ENCODE measurements at places on chromosomes 12 and 14. TPM values are rescaled to one million over a fixed set of nuclear protein-coding genes. Genes with fewer than 3 reads are reported as not detected.

The PRICKLE1 gene
- 7.9 TPM for total RNA-seq

The ADAM21 gene
- 0.37 TPM for total RNA-seq

The DACT1 gene
- total RNA-seq = not detected

The ASIC1 gene
- total RNA-seq = 1.3 TPM

The PAPLN gene
- 2.8 TPM for total RNA-seq

The CDKN3 gene
- total RNA-seq = 66.4 TPM

GRCh38 chr12:79162948-79163347 lies 298.4 kb downstream of the SYT1 start:
- H3K27me3 ChIP-seq = no peaks in the 10 kb centered on the region
- DNase-seq = no peak
- no peak overlapping the region for H3K4me3 ChIP-seq
- H3K27ac ChIP-seq = no peak overlapping the region
- no peaks in the 10 kb centered on the region for H3K36me3 ChIP-seq
- H3K4me1 ChIP-seq = no peaks in the 10 kb centered on the region

- H3K4me1 ChIP-seq = no peaks in the 10 kb centered on the region
- H3K27me3 ChIP-seq = peaks cover 25% of the 10 kb centered on the region
- no peak overlapping the region for H3K27ac ChIP-seq
These were observed 76.0 kb downstream of the GALNT8 start for GRCh38 chr12:4796216-4796615.

GRCh38 chr14:87067061-87067460 lies 925.9 kb downstream of the GALC start:
- DNase-seq = no peak
- no peaks in the 10 kb centered on the region for H3K27me3 ChIP-seq
- H3K4me3 ChIP-seq = no peak overlapping the region
- H3K36me3 ChIP-seq = no peaks in the 10 kb centered on the region

DNA sequence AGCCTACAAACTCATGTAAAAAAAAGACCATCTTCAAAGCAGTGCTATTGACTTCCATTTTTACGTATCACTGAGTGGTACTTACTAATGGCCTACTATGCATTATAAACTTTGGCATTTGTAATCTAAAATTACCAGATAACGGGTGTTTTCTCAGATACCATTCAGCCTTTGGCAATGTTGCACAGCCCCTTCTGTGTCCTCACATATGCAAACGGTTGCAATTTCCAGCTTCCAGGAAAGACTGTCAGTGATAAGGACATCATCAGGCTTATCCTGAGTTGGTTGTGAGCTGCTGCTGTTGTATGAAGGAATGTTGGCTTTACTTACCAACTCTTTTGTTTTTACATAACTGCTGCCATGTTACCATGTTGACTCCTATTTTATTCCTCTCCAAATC lies 1.6 kb upstream of the SLC6A13 start:
- H3K4me3 ChIP-seq = no peak overlapping the region
- H3K27ac ChIP-seq = no peak overlapping the region
- H3K4me1 ChIP-seq = peaks cover 5% of the 10 kb centered on the region
- H3K27me3 ChIP-seq = peaks cover 42% of the 10 kb centered on the region

DNA sequence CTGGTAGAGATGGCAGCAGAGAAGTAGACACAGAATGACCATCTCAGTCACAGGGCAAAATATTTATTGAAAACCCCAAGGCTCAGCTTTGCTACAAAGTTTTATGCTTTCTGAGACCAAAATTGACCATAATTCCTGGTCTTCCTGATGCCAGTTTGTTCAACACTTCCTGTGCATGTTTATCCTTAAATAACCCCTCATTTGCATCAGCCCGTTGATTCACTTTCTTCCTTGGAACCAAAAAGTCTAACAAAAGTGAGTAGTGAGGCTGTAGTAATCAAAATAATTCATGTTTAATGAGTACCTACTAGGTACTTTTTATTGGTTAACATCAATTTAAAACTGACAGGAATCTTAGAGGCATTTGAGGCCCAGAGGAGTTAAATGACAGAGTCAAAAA lies 51.7 kb downstream of the TRHDE start:
- H3K27ac ChIP-seq = no peak overlapping the region
- no peak overlapping the region for H3K4me3 ChIP-seq
- no peak for DNase-seq
- H3K27me3 ChIP-seq = no peaks in the 10 kb centered on the region

DNA sequence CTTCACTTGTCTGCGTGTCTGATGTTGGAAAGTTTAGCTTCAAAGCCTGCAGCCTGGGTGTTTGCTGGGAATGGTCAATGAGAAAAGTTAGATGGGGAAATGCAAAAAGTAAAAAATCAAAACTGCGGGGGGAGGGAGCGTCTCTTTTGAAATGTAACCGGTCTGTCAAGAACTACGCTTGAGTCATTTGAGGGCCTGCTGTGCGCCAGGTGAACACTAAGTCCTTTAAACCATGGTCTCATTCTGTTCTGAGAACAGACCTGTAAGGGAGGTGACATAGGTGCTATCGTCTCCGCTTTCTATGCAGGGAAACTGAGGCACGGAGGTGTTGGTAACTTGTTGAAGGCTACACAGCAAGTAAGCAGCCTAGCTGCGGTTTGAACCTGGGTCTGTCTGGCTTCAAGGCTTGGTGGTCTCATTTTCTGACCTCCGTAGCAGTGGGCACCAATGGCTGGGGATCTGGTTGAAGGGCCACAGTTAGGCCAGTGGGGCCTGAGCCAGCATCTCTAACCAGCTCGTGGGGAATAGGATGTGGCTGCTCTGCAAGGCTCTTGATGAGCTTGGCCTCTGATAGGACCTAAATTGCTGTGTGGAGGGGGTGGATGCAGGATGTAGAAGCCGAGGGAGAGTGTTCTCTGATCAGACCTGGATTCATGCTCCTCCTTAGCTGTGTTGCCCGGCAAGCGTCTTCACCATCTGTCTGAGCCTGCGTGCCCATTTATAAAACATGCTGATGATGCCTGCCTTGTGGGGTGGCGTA lies 41.5 kb downstream of the KCTD10 start:
- H3K27me3 ChIP-seq = no peaks in the 10 kb centered on the region
- H3K27ac ChIP-seq = no peak overlapping the region
- peaks cover 7% of the 10 kb centered on the region for H3K4me1 ChIP-seq
- no peak overlapping the region for H3K4me3 ChIP-seq
- no peak for DNase-seq
- H3K36me3 ChIP-seq = no peaks in the 10 kb centered on the region

- DNase-seq = peak; percentile 76
- no peak overlapping the region for H3K4me3 ChIP-seq
- H3K27ac ChIP-seq = peak overlapping the region; percentile 17
These were observed 114.4 kb downstream of the SLC38A1 start for GRCh38 chr12:46154221-46154985.

DNA sequence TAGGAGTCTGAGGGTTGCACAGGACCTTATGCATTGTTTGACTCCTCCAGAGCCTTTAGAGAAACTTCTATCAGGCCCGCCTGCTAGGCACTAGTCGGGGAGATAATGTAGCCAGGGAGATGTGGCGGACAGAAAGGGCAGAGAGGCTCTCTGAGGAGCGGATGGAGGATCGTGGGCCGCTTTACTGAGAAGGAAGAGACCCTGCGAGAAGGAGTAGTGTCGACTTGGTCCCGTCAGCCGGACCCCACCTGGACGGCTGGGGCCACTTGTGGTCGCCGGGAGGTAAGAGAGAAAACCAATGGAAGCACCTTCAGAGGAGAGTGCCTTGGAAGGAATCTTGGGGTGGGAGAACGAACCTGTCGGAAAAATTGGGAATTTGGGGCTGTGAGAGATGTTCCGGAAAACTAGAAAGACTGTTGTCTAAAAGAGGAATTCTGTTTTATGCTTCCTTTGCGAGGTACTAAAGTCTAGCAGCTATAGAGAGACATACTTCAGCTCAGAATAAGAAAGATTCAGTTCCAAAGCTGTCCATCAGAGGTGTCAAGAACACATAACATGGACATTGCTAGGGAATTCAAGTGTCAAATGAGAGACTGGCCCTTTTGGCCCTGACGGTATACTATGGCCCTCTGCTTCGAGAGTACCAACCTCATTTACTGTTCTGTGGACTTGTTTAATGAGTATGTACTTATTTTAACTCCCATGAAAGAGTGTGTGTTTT lies 660 bp upstream of the MCRS1 start:
- H3K27ac ChIP-seq = peak overlapping the region; percentile 98
- H3K27me3 ChIP-seq = no peaks in the 10 kb centered on the region
- H3K36me3 ChIP-seq = peaks cover 9% of the 10 kb centered on the region
- peak overlapping the region; percentile 90 for H3K4me3 ChIP-seq
- DNase-seq = peak; percentile 22

GRCh38 chr14:84937449-84937848 lies 592.5 kb upstream of the FLRT2 start:
- H3K4me3 ChIP-seq = no peak overlapping the region
- H3K36me3 ChIP-seq = no peaks in the 10 kb centered on the region
- no peak overlapping the region for H3K27ac ChIP-seq
- no peaks in the 10 kb centered on the region for H3K27me3 ChIP-seq
- DNase-seq = no peak

GRCh38 chr14:73426877-73427276 lies 31.5 kb downstream of the NUMB start:
- peaks cover 11% of the 10 kb centered on the region for H3K4me1 ChIP-seq
- H3K36me3 ChIP-seq = peaks cover 29% of the 10 kb centered on the region
- H3K4me3 ChIP-seq = no peak overlapping the region
- H3K27ac ChIP-seq = no peak overlapping the region

- DNase-seq = no peak
- H3K36me3 ChIP-seq = peaks cover 6% of the 10 kb centered on the region
- H3K27me3 ChIP-seq = no peaks in the 10 kb centered on the region
- H3K4me3 ChIP-seq = no peak overlapping the region
These were observed 374.7 kb downstream of the KCNH5 start for GRCh38 chr14:62670526-62670925.

GRCh38 chr12:63354969-63355368 lies 204.0 kb upstream of the AVPR1A start:
- DNase-seq = no peak
- H3K27ac ChIP-seq = no peak overlapping the region
- no peaks in the 10 kb centered on the region for H3K4me1 ChIP-seq
- H3K4me3 ChIP-seq = no peak overlapping the region
- no peaks in the 10 kb centered on the region for H3K36me3 ChIP-seq

- peak; percentile 55 for DNase-seq
- H3K4me3 ChIP-seq = no peak overlapping the region
- peaks cover 11% of the 10 kb centered on the region for H3K27me3 ChIP-seq
- no peaks in the 10 kb centered on the region for H3K4me1 ChIP-seq
- no peaks in the 10 kb centered on the region for H3K36me3 ChIP-seq
These were observed 667.2 kb downstream of the DIO2 start for GRCh38 chr14:79543967-79544697.

- H3K4me1 ChIP-seq = peaks cover 52% of the 10 kb centered on the region
- H3K4me3 ChIP-seq = no peak overlapping the region
- H3K36me3 ChIP-seq = peaks cover 100% of the 10 kb centered on the region
These were observed 37.9 kb downstream of the RAD9B start for GRCh38 chr12:110540048-110540447.

Data from MCF 10A (cell line).